CD4-positive, alpha-beta T cell treated with Interleukin-1 beta for 1 hour (primary cell): ENCODE measurements at places on chromosomes 13 and 19.
A peak's percentile ranks its signal among the peaks of the same experiment; 100 is the strongest.

DNA sequence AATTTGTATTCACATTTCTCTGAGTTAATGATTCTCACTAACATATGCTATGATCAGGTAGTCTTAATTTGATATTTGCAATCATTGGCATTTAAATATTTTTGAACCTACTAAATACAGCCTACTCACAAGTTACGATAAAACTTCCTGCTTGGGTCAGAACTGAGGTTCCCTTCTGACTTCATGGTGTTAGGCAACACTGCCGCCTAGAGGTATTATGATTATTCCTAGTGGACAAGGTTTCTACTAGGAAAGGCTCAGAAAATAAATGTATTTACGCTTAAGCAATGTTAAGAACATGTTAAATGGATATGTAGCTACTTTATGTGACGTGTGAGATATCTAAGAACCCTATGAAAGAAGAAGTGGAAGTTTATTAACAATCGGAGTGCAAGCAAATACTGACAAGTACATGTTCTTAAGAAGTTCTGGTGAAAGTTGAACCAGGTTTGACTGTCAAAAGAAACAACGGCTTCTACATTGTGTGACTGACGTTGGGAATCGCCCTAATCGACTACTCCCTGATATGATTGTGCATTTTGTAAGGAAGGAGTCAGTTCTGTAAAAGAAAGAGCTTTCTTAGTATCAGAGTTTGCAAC lies 1395.8 kb downstream of the SLITRK5 start:
- DNase-seq, result peak; percentile 17

- no peak for DNase-seq
Measured at GRCh38 chr13:34031610-34032009, 213.7 kb downstream of the RFC3 start.

DNA sequence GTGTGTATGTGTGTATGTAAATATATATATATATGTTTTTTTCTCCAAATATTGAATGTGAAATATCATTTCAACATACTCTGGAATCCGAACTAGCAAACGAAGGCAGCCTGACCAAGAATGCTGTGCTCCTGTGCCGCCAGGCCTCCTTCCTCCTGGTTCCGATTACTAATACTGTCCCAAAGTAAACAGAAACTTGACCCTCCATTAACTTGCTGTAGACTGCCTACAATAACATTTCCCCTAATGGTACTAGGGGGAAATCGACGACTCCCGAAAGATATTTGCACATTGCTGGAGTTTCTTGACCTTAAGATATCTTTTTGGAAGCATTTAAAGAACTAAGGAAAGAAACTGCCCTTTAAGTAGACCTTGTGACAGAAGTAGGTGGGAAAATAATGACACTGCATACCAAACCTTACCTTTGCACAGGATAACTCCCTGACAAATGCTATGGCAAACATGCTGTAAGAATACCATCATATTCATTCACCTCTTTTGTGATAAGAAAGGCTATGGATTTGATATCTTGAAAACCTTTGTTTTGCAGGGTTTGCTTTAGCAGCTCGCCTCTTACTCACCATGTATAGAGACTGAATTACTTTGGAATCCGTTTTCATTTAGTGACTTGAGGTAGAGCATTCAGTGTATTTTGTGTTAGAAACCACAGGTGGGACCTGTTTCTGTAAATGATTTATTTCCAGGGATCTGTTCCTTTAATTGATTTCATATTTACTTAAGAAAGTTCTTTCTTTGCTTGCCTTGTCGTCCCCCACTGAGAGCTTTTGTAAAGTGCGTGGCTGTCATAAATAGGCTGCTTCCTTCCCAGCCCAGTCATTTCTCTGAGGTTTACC lies 80.1 kb downstream of the KLF5 start:
- DNase-seq, result no peak

GRCh38 chr13:111893071-111893606 lies 173.8 kb upstream of the SOX1 start:
- DNase-seq, result no peak

- peak; percentile 64 for DNase-seq
Measured at GRCh38 chr19:50835785-50836542, 2.6 kb upstream of the KLK15 start.

GRCh38 chr19:8648240-8648639 lies 17.8 kb downstream of the NFILZ start:
- DNase-seq, result no peak

- DNase-seq, result peak; percentile 65
Measured at GRCh38 chr19:17205237-17206140, 9.7 kb upstream of the USE1 start.

DNA sequence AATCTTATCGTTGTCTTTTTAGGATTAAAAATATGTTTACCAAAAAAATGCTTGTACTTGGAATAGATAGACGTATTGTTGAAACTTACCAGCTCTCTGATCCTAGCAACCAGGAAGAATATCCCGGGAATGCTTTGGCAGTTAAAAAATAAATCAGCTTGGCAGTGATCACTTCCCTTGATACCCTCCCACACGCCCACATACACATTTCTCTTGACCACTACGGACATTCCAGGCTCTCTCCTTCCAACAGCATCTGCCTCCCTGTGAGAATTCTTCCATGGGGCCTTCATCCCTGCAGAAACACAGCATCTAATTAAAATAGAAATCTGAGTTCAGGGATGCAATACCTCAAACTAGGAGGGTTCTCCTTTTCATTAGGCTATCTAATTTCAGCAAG lies 57.9 kb downstream of the THSD1 start:
- DNase-seq, result no peak

DNA sequence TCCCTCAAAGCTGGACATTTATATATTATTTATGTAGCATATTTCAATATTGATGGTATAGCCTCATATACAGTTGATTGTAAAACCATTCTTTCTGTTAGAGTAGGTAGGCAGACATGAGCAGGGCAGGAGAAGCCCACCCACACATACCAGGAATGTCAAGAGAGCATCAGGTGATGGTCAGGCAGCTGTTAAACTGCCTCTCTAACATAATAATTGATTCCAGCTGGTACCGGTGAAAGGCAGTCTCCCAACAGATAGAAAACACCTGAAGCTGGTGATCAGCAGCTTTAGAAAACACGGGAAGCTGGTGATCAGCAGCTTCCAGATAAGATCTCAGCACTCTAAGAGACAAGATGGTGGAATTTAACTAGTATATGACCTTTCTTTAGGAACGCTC lies 132.9 kb downstream of the SLITRK6 start:
- no peak for DNase-seq

DNA sequence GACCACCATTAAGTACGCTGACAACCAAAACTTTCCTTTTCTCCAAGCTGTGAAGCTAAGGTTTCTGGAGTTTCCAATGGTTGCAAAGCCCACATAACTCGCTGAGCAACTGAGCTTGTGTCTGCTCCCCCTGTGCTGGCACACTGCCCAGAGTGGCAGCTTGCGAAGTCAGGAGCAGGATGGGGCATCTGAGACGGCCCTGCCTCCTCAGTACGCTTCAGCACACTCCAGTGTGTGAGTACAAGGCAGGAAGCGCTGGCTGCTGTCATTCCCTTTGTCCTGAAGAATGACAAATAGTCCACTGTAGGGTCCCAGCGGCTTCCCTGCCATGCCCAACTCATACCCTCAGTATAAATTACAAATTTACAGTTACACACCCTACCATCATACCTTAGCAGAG lies 51.5 kb downstream of the SKA3 start:
- no peak for DNase-seq
